ENCODE measurements at places on chromosomes 4 and X.

DNA sequence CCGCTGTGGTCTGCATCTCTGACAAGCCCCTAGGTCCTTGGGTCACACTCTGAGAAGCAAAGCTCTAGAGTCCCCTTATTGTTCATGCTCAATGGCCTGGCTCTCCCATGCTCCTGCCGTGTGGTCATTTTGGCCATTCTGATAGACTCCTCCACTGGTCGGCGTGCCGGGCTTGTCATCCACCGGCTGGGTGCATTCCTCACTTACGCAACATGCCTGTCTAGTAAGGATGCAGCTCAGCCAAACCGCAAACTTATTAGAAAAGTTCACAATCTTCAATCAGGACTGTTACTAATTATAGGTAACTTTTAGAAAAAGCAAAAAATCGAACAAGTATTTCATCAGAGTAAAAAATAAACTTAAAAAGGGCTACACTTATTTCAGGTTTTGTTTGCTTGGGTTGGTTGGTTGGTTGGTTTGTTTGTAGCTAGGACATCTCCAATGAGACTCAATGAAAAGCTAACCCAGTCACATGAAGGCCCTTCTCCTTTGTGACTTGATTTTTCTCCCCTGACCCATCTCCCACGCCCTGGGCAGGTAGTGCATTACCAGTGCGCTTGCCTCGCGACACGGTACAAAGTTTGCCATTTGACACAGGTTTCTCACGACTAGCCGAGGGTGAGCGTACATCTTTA, 41.0 kb downstream of the IRF2 start:
- no peak for DNase-seq

DNA sequence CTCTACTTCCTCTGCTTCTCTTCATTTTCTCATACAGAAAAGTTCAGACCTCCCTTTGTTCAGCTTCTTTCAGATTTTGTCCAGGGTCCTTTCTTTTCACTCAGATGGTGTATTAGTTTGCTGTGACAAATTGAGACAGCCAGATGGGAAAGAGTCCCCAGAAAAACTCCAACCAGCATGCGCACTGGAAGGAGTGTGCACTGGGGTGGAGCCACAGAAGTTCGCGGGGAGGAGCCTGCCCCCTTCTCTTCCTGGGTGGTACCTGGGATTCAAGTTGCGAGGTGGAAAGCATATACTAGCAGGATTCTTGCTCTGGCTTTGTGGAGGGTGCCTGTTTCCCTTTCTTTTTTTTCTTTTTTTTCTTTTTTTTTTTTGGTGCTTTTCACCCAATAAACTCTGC, 51.6 kb downstream of the SMIM20 start:
- no peak for DNase-seq

GRCh38 chr4:166688835-166689234, 545.5 kb downstream of the SPOCK3 start:
- DNase-seq: no peak

- no peak for DNase-seq
Observed at GRCh38 chr4:70280567-70280966, 38.2 kb downstream of the CSN3 start.

DNA sequence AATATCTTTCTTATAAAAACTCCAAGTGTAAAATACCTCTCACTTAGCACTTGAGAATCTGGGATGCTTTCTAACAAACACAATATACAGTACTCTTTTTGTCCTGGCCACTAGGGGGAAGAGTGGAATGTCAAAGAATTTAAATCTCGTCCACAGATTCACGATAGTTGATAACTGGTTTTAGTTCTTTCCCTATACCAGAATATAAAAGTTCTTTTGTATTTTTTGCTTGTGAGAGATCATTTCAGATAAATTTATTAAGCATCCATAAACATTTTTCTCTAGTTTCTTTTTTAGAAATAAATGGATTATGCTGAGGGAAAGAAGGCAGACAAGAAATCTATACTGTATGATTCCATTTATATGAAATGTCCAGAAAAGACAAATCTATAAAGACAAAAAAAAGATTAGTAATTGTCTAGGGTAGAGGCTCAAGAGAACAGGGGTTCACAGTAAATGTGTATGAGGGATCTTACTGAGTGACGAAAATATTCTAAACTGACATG, 50.4 kb downstream of the MGARP start:
- DNase-seq: no peak

- DNase-seq: no peak
Observed at GRCh38 chrX:135295944-135296305, 13.4 kb upstream of the ETDC start.

- DNase-seq: no peak
Observed at GRCh38 chrX:69995362-69996112, 54.2 kb downstream of the AWAT2 start.

GRCh38 chr4:73051625-73052024, 17.9 kb downstream of the COX18 start:
- DNase-seq: no peak

GRCh38 chr4:163537114-163537513, 42.6 kb downstream of the TMA16 start:
- DNase-seq: no peak

DNA sequence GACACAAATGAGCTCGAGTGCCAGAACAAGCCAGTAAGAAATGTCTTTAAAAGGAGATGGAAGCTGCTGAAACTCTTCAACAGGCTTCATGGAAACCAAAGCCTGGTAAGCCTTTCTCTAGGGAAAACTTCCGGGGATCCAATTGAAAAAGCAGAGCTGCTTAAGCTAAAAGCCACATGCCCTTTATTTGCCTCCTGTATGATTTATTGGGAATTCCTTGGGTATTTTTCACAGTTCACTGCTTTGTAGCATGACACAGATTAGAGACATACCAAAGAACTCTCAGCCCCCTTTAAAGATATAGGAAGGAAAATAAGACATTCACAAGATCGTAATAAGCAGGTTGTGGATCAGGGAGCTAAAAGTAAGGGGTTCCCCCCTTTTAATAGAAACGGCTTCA, 6.5 kb upstream of the ARHGAP6 start:
- no peak for DNase-seq

DNA sequence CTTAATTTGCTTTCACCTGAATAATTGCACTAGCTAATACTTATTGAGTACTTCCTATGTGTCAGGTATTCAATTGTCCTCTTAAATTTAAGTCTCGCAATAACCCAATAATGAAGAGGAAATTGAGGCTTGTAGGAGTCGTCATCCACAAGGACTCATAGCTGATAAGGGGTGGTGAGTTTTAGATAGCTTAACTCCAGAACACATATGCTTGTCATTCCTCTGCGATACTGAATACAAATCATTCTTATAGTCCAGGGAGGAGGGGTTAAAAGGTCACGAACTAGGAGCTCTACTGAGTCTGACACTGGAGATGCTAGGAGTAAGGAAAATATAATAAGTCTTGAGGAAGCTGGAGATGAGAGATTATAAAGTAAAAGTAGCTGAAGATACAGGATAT, 1.4 kb upstream of the PACRGL start:
- DNase-seq: no peak

DNA sequence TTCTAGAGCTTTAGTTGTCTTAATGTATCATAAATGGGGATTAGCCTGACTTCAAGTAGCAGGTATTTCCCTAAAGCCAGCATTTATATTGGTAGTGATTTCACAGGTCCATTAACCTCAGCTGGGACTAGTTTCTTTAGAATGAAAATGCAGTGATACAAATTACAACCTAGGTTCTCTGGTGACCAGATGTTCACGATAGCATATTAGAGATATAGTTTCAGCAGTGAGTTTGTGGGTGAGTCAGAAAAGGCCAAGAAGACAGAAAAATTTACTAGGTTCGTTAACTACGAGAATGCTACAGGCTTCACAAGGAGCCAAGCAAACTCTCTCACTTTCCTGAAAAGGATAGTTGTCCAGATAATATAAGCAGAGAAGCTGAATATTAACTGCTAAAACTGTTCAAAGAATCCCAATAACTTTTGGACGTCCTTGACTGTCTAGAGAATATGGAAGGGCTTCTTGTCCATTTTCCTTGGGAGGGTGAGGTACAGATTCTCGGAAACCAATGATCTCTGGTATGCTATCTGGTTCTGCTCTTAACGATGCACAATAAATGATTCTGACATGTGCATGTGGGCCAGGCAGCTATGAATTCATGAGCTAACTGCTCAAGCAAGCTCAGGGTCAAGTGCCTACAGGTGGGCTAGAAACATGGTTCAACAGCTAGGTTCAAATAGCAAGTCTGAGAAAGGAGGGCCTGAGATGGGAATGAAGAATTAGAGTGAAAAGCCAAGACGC, 6.0 kb upstream of the SPCS3 start:
- no peak for DNase-seq

GRCh38 chrX:121114691-121115090, 67.3 kb downstream of the GLUD2 start:
- no peak for DNase-seq

- no peak for DNase-seq
Observed at GRCh38 chr4:139619644-139620043, 46.0 kb upstream of the MGST2 start.

DNA sequence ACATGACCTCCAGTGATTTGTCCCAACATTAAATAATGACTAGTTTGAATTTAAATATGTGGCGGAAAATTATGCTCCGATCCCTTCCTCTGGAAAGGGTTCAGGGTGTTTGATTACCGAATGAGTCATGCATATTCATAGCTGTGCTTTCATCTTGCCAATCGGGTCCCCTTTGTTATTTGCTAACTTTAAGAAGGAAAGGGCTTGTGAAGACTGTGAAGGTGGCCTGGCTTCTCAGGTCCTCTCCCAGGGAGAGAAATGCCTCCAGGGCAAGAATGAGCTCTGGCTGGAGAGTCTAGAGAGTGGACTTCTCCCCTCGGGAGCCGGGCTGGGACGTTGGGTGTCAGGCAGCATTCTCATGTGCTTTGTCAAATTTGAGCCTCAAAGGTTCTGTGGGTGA, 155.5 kb upstream of the PSAPL1 start:
- no peak for DNase-seq

DNA sequence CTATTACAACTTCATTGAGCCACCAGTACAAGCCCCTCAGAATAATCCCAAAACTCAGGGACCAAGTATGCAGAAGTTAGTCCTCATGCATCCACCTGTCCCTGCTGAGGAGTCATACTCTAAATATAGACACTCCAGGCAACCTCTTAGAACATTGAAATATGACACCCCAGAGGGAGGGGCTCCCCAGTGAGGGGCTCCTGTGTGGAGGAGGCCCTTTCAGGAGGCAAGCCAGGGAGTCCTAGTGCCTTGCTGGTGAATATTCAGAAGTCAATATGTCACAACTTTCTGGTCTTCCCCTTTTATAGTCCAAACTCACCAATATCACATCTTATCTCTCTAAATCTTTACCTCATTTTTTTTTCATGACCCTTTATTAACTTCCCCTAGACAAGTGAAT, 1.6 kb upstream of the ARMCX6 start:
- no peak for DNase-seq

GRCh38 chrX:45712067-45712466, 511.4 kb upstream of the DIPK2B start:
- no peak for DNase-seq

- DNase-seq: no peak
Observed at GRCh38 chrX:120111611-120112010, 4.1 kb downstream of the RHOXF1 start.

GRCh38 chrX:74426615-74427014, 5.3 kb downstream of the SLC16A2 start:
- DNase-seq: no peak

- no peak for DNase-seq
Observed at GRCh38 chr4:70734971-70735370, 13.2 kb downstream of the RUFY3 start.

DNA sequence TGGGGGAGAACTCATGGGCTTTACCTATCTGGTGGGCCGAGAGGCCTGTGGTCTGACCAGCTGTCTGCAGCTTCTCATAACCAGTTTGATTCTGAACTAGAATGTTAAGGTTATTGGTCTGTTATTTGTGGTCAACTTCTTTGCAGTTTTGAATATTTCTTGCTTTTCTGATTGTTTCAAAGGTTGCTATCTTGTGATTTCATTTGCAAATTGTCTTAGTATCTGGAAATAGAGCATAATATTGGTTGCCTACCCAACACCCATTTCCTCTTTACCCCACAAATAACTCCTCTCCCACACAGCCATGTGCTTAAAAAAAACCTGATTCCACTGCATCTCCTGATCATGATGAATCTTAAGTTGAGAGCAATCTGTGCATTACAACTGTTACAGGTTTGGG, 39.1 kb upstream of the BMP2K start:
- DNase-seq: no peak

DNA sequence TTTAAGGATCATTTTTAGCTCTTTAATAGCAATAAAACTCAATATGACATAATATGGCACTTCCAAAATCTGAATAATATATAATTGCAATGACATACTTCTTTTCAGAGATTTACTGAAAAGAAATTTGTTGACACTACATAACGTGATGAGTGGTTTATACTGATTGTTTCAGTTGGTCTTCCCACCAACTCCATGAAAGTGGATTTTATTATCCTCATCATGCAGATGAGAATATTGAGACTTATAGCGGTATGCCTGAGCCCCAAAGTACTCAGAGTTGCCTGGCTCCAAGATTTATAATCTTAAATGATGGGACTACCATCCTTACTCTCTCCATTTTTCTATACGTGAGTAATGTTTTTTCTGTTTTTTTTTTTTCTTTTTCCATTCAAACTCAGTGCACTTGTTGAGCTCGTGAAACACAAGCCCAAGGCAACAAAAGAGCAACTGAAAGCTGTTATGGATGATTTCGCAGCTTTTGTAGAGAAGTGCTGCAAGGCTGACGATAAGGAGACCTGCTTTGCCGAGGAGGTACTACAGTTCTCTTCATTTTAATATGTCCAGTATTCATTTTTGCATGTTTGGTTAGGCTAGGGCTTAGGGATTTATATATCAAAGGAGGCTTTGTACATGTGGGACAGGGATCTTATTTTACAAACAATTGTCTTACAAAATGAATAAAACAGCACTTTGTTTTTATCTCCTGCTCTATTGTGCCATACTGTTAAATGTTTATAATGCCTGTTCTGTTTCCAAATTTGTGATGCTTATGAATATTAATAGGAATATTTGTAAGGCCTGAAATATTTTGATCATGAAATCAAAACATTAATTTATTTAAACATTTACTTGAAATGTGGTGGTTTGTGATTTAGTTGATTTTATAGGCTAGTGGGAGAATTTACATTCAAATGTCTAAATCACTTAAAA, 15.3 kb downstream of the ALB start:
- no peak for DNase-seq

DNA sequence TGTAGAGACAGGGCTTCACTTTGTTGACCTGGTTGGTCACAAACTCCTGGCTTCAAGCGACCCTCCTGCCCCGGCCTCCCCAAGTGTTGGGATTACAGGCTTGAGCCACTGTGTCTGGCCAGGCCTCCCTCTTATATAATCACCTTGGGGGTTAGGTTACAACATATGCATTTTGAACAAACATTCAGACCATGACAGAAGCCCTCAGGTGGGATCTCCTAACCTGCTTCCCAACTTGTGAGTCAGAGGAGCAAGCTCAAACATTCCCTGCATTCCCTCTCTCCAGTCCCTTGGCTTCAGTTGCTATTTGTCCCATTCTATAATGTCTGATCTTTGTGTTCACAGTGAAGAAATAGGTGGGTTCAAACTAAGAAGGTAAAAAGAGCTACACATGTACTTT, 76.5 kb upstream of the NRK start:
- DNase-seq: no peak

GRCh38 chrX:12080265-12080664, 58.0 kb upstream of the FRMPD4 start:
- no peak for DNase-seq

- DNase-seq: no peak
Observed at GRCh38 chrX:71515038-71515396, 17.9 kb upstream of the OGT start.

Data from naive thymus-derived CD4-positive, alpha-beta T cell (primary cell).